ENCODE measurements at places on chromosomes 1 and 21.

GRCh38 chr1:16191916-16192546 is 20.4 kb downstream of the ARHGEF19 start:
- DNase-seq = no peak

DNA sequence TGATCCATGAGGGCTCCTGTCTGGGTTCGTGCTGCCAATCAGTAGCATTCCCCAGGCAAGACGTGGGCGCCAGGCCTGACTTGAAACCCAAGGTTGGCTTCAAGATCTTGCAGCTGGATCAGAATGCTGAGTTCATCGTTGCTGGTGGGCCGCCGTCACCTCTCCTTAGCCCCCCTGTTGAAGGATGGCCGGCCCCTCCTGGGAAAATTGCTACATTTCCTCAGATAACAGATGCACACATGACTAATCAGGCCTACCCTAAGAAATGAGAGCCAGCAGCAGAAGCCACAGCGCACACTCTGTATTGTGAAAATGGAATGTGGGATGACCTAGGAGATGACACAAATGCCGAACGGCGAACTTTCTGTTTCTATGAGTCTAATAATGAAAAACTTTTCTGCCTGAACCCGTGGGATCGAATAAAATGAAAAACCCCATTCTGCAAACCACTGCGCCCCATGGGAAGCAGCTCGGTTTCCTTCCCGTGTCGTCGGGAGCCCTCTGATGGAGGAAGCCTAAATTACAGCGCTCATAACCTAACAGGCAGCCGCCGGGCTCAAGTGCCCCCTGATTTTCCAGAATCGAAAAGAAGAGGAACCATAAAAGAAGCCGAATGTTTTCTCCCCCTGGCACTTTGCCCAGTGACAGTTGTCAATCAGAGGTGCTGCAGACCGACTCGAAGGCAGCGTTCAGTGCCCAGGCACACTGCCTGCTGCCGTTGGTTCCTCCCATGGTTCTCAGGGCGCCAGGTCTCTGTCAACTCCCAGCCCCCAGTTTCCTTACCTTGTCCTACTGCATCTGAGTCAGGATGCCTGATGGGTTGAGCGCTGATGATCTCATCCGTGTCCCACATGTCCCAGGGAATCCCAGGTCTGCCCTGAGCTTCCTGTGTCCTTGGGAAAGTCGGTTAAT is 38.2 kb upstream of the H6PD start:
- peak; percentile 73 for DNase-seq

DNA sequence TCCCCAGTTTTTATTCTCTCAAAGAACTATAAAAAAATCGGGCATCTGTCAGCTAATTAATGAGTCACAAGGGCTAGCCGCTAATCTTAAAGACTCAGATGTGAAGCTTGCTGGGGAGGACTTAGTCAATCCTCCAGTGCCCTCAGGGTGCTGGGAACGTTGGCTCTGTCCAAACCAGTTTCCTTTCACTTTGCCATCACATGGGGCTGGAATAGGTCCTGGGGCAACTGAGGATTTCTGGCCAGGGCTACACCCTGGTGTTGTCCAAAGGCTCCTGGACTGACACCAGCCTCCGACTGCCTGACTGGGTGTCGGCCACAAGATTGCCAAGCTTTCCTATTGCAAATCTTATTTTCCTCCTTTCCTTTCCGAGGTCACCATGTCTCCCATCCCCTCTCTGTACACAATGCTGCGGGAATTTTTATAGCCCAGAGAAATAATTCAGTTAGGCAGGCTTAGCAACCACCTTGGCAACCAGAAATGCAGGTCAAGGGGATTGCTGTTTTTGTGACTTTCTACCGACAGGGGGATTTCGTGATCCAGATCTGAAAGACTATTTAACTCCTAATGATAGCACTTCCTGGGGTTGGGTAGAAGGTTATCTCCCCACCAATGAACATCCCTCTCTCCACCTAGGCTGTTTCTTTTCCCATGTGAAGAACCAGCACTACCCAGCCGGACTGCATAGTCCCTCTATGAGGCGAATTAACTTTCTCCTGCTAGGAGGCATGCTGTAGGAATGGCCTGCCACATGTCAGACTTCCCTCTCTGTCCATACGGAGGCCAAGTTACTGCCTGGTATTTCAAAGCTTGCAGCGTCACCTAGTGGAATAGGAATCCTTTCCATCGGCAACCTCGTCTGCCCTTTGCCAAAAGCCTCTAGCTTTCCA is 29.9 kb upstream of the CTBS start:
- no peak for DNase-seq

GRCh38 chr1:41356752-41357151 is 4.5 kb upstream of the FOXO6 start:
- DNase-seq = no peak

DNA sequence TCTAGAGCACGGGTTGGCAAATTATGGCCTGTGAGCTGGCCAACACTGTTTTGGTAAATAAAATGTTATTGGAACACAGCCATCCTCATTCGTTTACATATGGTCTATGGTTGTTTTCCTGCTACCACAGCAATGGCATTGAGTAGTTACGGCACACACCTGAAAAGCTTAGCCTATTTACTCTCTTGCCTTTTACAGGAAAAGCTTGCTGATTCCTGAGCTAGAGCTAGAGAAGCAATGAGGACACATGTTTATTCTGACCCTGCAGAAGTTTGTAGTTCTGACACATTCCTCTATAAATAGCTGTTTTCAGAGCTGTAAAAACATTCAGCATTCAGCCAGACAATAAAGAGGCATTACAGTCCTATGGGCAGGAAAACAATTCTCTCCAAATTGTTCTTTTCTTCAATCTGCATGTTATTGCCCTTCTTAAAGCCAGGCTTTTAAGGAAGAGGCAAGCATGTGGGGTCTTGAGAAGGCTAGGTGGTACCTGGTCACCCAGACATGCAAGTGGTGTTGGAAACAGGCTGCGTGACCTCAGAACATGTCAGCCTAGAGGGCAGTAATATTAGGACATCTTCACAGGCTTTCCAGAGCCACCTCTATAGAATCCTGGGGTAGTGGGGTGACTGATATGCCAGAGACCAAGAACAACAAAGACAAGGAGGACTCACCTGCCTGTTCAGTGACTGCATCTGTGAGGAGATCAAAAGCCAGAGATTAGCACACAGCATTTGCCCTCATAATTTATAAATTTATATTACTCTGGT is 1.6 kb downstream of the FCRL2 start:
- no peak for DNase-seq

- no peak for DNase-seq
Observed at GRCh38 chr1:8154621-8155052, 128.5 kb upstream of the ERRFI1 start.

GRCh38 chr1:11071463-11072215 is 11.8 kb upstream of the SRM start:
- no peak for DNase-seq

DNA sequence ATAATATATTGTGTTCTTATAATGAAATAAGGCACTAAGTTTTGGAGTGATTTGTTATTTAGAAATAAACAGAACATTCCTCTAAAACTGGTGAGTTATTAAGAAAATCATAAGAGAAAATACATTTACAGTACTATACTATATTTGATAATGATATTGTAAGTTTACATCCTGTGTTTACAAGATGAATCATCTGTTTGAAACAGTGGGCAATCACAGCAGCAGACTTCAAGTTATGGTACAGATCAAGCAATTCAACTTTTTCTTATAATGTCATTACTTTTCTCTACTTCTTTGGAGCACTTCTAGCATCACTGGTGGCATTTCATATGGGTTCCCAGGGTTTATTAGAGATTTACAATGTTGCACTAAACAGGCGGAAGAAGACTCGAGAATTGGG is 86.5 kb upstream of the BRINP3 start:
- no peak for DNase-seq

DNA sequence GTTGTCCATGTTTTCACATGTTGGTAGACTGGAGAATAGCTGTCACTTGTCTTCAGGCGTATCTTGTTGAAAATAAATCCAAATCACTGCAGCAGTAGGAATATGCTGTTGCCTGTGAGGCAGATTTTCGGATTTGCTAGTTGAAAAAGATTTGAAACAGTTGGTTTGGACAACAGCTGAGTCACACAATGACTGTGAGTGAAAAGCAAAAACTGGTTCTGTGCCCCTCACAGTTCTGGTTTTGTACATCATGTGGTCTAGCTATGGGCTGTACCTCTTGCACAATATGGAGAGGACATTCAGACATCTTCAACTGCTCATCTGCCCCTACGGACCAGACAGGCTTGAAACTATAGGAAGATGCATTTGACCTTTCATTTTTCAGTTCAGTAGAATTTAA is 1.8 kb downstream of the ARF1 start:
- DNase-seq = peak; percentile 68

Measured in common myeloid progenitor, CD34-positive (primary cell).